Hematopoietic multipotent progenitor cell treated with erythropoietin and hydrocortisone succinate and interleukin-3 and kit ligand, for 6 days (in vitro differentiated cells): ENCODE measurements at places on chromosomes 16 and 17.

GRCh38 chr17:71111460-71111859 is 942.1 kb downstream of the KCNJ2 start:
- no peak for DNase-seq

DNA sequence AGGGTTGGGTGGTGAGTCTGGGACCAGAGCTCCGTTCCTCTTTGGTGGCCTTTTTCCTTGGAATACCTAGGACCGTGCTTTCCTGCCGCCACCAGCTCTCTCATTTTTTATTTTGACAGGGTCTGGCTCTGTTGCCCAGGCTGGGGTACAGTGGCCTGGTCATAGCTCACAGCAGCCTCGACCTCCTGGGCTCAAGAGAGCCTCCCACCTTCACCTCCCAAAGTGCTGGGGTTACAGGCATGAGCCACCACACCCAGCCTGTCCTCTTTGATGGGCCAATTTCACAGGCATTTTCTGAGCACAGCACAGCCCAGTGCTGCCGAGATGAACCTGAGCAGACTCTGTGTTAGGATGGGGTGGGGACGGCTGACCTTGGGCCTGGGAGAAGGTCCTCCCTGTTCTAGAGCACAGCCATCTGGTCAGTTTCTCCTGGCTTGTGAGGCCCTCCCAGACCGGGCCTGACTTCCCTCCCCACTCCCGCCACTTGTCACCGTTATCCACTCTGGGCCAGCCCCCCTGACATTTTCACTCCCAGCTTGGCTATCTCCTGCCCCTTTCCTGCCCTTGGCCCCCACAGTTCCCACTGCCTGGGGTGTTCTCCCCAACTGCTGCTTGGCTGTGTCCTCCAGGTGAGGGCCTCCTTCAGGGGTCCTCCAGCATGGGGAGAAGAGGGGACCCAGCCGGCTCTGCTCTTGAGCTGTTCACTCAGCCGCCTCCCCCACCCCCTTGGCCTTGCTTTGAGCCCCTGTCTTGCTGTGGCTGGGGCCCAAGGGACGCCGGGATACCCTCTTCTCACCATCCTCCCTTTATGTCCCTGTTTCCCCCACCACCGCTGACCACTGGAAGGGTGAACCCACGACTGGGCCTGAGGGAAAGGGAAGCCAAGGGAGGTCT is 5.0 kb downstream of the ADCY7 start:
- DNase-seq, result no peak

DNA sequence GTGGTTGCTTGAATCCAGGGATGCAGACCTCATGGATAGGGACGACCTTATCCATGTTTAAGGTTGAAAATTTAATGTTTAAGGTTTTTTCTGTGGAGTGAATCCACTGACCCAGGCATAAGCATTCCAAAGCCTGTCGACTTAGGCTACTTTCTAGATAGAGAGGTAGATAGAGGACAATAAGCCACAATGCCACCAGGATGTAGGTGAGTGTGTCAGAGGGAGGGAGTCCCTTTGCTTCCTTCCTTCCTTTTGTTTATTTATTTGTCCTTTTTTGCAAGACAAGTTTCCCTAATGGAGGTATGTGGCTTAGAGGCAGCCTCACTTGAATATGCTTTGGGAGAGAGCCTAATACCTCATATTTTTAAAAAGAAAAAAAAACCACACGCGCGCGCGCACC is 834.2 kb upstream of the SOX9 start:
- no peak for DNase-seq

GRCh38 chr17:79114458-79115301 is 40.1 kb downstream of the ENGASE start:
- no peak for DNase-seq

GRCh38 chr17:31654936-31655335 is 204.1 kb downstream of the COPRS start:
- no peak for DNase-seq
